ENCODE measurements at places on chromosomes 7 and 10.

- peak; percentile 41 for DNase-seq
Observed at GRCh38 chr10:22259280-22259679, 41.5 kb upstream of the EBLN1 start.

DNA sequence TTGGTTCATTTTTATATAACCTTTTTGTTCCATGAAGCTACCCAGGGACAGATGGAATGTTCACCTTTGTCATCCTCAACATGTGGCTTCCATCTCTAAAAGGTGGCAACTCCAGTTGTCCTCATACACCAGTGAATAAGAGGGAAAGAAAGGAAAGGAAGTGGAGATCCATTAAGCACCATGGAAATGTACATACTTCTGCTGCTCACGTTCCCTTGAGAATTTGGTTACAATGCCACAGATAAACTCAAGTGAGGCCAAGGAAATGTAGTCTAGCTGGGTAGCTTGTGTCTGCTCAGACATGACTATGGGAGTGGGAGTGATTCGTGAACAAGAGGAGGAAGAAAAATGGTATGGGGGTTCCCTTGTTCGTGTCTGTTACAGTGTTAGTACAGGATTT is 237.1 kb upstream of the FAM3C start:
- DNase-seq, result no peak

GRCh38 chr7:74292757-74293576 is 3.8 kb downstream of the CLIP2 start:
- no peak for DNase-seq

GRCh38 chr7:103412151-103412550 is 33.9 kb downstream of the SLC26A5 start:
- no peak for DNase-seq

GRCh38 chr10:43943119-43943817 is 294.6 kb upstream of the ZNF32 start:
- DNase-seq, result no peak

DNA sequence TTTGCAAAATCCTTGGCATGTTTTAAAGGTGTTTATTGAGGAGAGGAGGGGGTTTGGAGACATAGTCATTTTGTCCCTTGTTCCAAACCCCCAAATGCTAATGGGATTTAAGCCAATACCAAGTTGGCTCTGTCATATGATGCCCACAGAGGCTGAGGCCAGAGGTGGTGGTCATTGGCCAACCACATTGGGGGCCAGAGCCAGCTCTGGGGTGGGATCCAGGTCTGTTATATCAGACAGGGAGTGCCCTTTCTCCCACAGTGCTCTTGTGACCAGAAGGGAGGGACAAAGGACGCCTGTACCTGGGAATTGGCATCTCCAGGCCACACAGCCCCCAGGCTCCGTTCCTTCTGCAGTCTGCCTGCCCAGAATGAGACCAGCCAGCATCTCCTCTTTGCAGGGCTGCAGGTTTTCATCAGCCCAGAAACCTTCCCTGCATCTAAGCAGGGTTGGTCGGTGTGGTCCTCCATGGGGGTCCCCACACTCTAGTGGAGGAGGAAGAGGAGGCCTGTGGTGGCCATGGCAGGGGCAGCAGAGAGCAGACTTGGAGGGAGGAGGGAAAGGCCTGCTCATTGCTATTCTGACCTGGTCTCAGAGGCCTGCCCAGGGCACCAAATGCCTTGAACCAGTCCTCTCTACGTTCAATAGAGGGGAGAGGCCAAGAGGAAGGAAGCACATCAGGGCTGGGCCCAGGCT is 17.9 kb downstream of the ADCYAP1R1 start:
- DNase-seq, result no peak

- DNase-seq, result no peak
Observed at GRCh38 chr10:30855131-30855530, 176.5 kb downstream of the ZNF438 start.

- no peak for DNase-seq
Observed at GRCh38 chr10:106181501-106181900, 983.0 kb downstream of the SORCS1 start.

DNA sequence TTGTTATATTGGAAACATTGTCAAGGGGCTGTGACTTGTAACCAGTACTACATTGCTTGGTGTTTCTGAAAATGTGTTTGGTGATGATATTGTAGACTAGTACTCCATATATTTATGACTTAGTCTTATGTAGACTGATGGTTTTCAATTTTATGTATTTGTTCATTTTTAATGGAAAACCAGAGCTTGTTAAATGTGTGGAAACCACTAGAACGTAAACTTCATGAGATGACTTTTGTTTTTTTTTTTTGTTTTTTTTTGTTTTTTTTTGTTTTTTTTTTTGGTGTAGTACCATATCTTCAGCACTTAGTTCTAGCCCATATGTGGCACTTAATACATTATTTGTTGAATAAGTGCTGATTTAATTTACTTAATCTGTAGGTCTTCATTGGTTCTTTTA is 518.6 kb downstream of the AUTS2 start:
- no peak for DNase-seq

GRCh38 chr10:31319602-31320549 is 860 bp downstream of the ZEB1 start:
- DNase-seq, result peak; percentile 71

DNA sequence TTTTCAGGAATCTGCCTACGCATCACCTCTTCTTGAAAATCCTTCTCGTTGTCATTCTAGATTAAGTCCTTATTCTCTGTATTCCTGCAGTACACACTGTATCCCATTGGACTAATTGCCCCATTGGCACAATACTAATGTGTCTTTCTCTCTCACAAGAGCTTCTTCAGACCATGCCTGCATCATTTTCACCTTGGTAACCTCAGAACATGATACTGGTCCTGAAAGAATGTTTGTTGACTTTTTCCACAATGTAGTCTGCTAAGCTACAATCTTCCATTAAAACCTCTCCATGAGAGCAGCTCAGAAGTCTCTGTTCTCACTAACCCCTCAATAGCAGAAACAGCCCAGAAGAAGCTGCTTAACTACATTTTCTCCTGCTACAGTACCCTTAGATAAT is 270.7 kb downstream of the PCDH15 start:
- DNase-seq, result no peak

All from activated CD4-positive, alpha-beta T cell treated with anti-CD3 and anti-CD28 coated beads, Interleukin-10, Interleukin-2, amounts not matched to agents 100 ng/mL and 50 ng/mL, durations not matched to agents 16 hours and 8 hours (primary cell).